ENCODE measurements at places on chromosomes 3 and 15. TPM values are rescaled to one million over a fixed set of nuclear protein-coding genes. Genes with fewer than 3 reads are reported as not detected.

SERINC4 gene
- total RNA-seq: not detected

SAXO2 gene
- 10.0 TPM for total RNA-seq

LMOD3 gene
- not detected for total RNA-seq

NUP210 gene
- total RNA-seq: 1.6 TPM

CHRFAM7A gene
- total RNA-seq: 0.81 TPM

PLSCR2 gene
- total RNA-seq: not detected

MESP2 gene
- total RNA-seq: not detected

GRCh38 chr15:75022783-75023180 lies 608 bp upstream of the PPCDC start:
- H3K4me1 ChIP-seq: no peaks in the 10 kb centered on the region
- DNase-seq: no peak
- H3K27me3 ChIP-seq: no peaks in the 10 kb centered on the region
- H3K36me3 ChIP-seq: no peaks in the 10 kb centered on the region

DNA sequence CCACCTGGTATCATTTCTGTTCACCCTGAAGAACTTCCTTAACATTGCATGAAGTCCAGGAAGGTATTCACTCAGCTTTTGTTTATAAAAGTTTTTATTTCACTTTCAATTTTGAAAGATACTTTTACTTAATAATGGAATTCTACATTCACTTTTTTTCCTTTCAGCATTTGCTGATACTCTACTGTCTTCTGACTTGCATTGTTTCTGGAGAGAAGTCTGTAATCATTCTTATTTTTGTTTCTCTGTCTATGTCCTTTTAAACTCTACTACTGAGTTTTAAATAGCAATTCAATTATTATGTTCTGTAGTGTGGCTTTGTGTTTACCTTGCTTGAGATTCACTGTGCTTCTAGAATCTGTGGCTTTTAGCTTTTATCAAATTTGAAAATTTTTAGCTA lies 42.4 kb downstream of the MYL3 start:
- no peaks in the 10 kb centered on the region for H3K4me1 ChIP-seq
- H3K27ac ChIP-seq: no peak overlapping the region
- no peak overlapping the region for H3K4me3 ChIP-seq
- DNase-seq: no peak

- no peak for DNase-seq
- no peak overlapping the region for H3K27ac ChIP-seq
- H3K4me3 ChIP-seq: no peak overlapping the region
- no peaks in the 10 kb centered on the region for H3K36me3 ChIP-seq
These were observed 15.9 kb downstream of the LYSMD4 start for GRCh38 chr15:99717161-99718009.

GRCh38 chr15:81299630-81300273 lies 24.2 kb downstream of the STARD5 start:
- H3K4me1 ChIP-seq: no peaks in the 10 kb centered on the region
- H3K27me3 ChIP-seq: no peaks in the 10 kb centered on the region
- no peak for DNase-seq
- no peak overlapping the region for H3K27ac ChIP-seq
- H3K4me3 ChIP-seq: no peak overlapping the region

DNA sequence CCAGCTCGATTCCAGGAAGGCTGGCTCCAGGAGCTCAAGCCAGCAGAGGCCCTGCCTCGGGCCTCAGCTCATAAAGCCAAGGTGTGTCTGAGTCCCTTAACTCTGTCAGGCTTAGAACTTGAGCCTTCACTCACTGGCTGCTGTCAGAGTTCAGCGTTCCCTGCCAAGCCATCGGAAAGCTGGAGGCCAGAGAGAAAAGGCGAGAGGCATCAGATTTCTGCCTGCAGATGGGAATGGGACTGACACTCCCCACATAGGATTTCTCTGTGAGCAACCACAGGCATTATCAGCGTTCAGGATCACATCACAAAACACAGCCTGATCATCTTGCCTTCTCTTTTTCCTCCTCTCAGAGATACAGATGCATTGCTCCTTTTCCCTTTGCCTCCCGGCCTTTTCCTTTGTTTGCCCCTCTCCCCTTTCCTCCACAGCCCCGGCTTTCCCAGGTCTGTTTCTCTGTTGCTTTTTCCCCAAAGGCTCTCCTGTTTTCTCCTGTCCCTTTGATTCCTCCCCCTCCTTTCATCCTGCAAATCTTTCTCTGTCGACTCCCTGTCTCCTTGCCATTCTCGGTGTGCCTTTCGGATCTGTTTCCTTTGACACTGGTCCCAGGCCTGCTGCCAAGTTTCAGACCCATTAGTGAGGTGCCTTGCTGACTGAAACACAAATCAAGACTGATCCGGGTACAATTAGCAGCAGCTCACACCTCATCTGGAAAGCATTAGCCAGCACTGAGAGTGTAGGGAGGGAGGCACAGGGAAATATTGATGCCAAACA lies 44.5 kb upstream of the BOC start:
- H3K4me3 ChIP-seq: no peak overlapping the region
- no peaks in the 10 kb centered on the region for H3K27me3 ChIP-seq
- H3K27ac ChIP-seq: no peak overlapping the region
- peak; percentile 67 for DNase-seq
- H3K36me3 ChIP-seq: no peaks in the 10 kb centered on the region
- peaks cover 5% of the 10 kb centered on the region for H3K4me1 ChIP-seq

- no peak for DNase-seq
- peaks cover 10% of the 10 kb centered on the region for H3K4me1 ChIP-seq
- no peaks in the 10 kb centered on the region for H3K27me3 ChIP-seq
- H3K27ac ChIP-seq: no peak overlapping the region
These were observed 2.4 kb downstream of the SLC25A38 start for GRCh38 chr3:39385456-39386090.

- no peak overlapping the region for H3K4me3 ChIP-seq
- no peaks in the 10 kb centered on the region for H3K36me3 ChIP-seq
- H3K27me3 ChIP-seq: no peaks in the 10 kb centered on the region
- H3K4me1 ChIP-seq: no peaks in the 10 kb centered on the region
These were observed 478.4 kb upstream of the CFAP20DC start for GRCh38 chr3:59528251-59528650.

GRCh38 chr3:134048278-134048996 lies 18.7 kb upstream of the SLCO2A1 start:
- H3K4me1 ChIP-seq: no peaks in the 10 kb centered on the region
- no peak for DNase-seq
- H3K4me3 ChIP-seq: no peak overlapping the region
- H3K36me3 ChIP-seq: no peaks in the 10 kb centered on the region

DNA sequence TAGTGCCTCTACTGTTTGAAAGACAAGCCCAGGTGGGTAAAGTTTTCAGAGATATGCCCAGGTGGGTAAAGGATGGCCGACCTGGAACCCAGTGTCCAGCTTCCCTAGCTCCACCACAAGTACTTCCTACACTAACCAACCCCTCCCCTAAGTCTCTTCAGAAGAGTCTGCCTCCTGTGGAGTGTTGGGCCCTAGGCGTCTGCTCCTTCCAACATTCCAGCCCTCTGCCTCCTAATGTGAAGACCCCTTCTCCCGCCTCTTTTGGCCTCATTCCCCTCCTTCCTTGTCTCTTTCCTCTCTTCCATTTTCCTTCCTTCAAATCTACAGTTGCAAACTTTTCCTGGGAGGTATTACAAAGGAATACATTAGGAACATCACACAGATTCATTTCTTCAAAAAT lies 38.6 kb downstream of the CNTN3 start:
- H3K27ac ChIP-seq: no peak overlapping the region
- no peak overlapping the region for H3K4me3 ChIP-seq
- H3K4me1 ChIP-seq: no peaks in the 10 kb centered on the region
- no peaks in the 10 kb centered on the region for H3K36me3 ChIP-seq
- H3K27me3 ChIP-seq: no peaks in the 10 kb centered on the region

DNA sequence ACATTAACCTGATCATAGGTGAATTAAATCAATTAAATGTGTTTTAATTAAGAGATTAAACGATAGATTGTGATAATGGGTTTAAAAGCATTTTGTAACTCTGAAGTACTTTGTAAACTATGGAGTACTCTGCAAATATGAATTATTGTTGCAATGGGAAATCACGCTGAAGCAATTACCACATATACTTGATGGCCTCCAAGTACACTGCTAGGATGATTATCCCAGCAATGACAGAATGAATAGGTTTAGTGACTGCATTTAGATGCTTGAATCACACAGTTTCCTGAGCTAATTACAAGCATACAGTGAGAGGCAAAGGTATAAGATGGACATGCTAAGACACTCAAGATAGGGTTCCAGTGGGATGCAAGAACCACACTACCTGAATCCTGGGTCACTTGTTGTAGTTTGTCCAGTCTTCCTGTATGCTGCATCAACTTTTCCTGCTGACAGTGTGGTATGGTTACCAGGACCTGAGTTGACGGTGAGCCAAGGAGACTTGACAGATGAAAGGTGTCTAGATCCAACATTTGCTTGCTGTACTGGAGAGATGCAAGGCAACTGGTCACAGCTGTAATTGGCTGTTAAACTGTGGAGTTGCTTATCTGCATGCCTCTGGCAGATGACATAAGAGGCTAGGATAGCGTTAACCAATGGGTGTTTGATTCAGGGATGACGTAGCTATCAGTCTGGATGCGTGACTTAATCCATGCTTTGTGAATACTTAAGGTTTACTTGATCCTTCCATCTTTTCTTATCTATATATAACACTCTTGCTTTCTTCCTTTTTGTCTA lies 38.0 kb downstream of the RNF13 start:
- no peak overlapping the region for H3K4me3 ChIP-seq
- H3K27me3 ChIP-seq: no peaks in the 10 kb centered on the region
- DNase-seq: no peak
- no peak overlapping the region for H3K27ac ChIP-seq

GRCh38 chr15:95292785-95293450 lies 1037.6 kb upstream of the NR2F2 start:
- peak overlapping the region; percentile 22 for H3K27ac ChIP-seq
- no peaks in the 10 kb centered on the region for H3K27me3 ChIP-seq

- no peaks in the 10 kb centered on the region for H3K36me3 ChIP-seq
- DNase-seq: no peak
- H3K27me3 ChIP-seq: no peaks in the 10 kb centered on the region
- H3K4me3 ChIP-seq: no peak overlapping the region
- no peaks in the 10 kb centered on the region for H3K4me1 ChIP-seq
These were observed 135.5 kb upstream of the SGO1 start for GRCh38 chr3:20321391-20322047.

DNA sequence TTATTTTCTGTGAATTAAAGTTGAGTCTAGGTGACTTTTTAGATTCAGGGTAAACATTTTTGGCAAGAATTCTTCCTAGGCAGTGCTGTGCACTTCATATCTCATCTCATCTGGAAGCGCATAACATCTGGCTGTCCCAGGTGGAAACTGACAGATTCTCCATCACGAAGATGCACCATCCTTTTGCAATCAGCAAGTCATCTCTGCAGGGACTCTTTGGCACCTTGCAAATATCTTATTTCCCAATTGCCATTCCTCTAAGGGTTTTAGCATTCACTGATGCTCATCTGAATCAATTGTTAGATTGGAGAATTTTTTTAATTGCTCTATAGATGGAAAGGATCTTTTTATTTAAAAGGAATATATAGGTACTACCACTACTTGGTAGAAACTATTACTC lies 282.7 kb upstream of the ATP10A start:
- H3K36me3 ChIP-seq: no peaks in the 10 kb centered on the region
- no peaks in the 10 kb centered on the region for H3K4me1 ChIP-seq
- no peak overlapping the region for H3K4me3 ChIP-seq
- no peaks in the 10 kb centered on the region for H3K27me3 ChIP-seq
- DNase-seq: no peak

GRCh38 chr3:16506451-16506850 lies 7.0 kb downstream of the RFTN1 start:
- H3K4me3 ChIP-seq: no peak overlapping the region
- no peaks in the 10 kb centered on the region for H3K36me3 ChIP-seq
- H3K4me1 ChIP-seq: peaks cover 13% of the 10 kb centered on the region
- H3K27ac ChIP-seq: no peak overlapping the region

GRCh38 chr3:144031938-144032337 lies 60.3 kb downstream of the DIPK2A start:
- no peaks in the 10 kb centered on the region for H3K27me3 ChIP-seq
- H3K27ac ChIP-seq: no peak overlapping the region
- H3K4me3 ChIP-seq: no peak overlapping the region
- peak; percentile 19 for DNase-seq

DNA sequence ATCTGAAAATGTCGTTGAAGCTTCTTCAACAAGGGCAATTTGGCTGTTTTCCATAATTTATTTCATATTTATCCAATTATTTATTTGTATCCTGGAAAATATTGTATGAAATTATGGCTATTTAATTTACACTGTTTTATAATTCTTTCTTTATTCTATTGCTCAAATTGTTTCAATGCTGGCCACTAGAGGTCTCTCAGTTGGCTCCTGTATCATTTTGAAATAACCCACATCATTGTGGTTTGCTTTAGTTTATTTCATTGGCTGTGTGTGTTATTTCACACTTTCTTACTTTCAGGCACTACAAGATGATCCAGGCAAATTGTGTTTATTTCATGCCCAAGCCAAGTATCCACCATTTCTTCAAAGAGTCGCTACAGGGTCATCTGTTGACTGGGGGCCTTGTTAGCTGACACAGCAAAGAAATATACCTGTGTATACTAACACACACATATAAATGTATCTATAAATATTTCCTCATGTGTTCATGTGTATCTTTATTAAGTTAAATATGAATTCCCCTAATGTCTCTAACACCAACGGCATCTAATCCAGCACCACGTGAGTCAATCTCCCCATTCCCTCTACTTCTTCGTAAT lies 86.2 kb downstream of the NPAP1 start:
- no peaks in the 10 kb centered on the region for H3K4me1 ChIP-seq
- no peak for DNase-seq
- no peaks in the 10 kb centered on the region for H3K27me3 ChIP-seq
- H3K27ac ChIP-seq: no peak overlapping the region

- peaks cover 10% of the 10 kb centered on the region for H3K4me1 ChIP-seq
- no peaks in the 10 kb centered on the region for H3K36me3 ChIP-seq
- DNase-seq: peak; percentile 53
- no peak overlapping the region for H3K4me3 ChIP-seq
- H3K27me3 ChIP-seq: no peaks in the 10 kb centered on the region
- peak overlapping the region; percentile 49 for H3K27ac ChIP-seq
These were observed 86.2 kb downstream of the RFTN1 start for GRCh38 chr3:16427103-16427965.

DNA sequence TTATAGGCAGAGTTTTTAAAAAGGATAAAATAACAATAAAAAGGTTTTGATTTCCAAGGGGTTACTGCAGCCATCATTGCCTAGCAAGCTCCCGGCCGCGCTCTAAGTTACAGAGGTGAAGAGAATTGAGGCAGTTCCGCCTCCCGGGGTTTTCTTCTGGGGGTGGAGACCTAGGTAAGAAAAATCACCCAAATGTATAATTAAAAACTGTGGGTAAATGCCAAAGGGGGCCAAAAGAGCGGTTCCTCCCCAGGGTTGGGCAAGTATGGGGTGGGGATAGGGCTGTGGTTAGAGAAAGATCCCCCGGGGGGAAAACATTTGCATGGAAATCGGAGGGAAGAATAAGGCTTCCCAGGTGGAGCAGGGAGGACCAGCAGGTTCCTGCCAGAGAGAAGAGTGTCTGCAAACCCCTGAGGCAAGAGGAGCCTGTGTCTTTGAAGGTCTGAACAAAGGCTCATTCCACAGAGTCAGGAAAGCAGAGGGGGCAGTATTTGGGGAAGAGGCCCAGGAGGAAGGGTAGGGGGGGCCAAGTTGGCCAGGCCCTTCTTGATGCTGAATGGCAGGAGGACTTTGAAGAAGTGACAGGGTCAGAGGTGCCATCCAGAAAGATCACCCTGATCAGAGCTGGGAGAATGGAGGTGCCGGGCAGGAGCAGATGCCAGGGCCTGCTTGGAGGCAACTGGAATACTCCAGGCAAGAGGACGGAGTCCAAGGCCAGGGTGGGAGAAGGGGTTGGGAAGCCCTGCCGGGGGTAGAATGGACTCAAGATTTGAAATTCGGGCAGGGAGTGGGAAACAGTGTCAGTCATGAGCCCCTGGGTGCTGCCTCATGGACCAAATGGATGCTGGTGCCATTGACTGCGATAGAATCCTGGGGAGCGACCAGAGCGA lies 152.9 kb upstream of the RGMA start:
- peaks cover 11% of the 10 kb centered on the region for H3K4me1 ChIP-seq
- no peak for DNase-seq
- H3K27me3 ChIP-seq: no peaks in the 10 kb centered on the region
- no peak overlapping the region for H3K27ac ChIP-seq
